GDM1 (cell line): ENCODE measurements at places on chromosomes 16 and 17.

DNA sequence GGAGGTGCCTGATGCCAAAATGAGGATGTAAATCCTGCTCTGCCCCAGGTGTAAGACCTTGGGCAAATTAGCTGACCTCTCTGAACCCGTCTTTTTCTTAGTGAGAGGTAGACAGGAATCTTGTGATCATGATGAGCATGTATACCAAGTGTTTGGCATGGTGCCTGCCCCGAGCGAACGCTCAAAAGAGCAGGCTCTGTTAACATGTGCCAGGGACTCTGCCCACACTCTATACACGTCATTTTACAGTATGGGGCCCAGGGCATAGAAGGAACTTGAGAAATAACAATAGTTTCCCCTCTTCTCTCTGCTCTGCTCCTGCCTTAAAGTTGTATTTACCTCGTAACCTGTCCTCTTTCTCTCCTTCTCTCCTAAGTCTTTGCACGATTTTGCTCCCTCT lies 9.3 kb upstream of the MAF start:
- DNase-seq, result no peak

- no peak for DNase-seq
Measured at GRCh38 chr16:53752560-53752959, 48.6 kb downstream of the FTO start.

GRCh38 chr17:49971848-49972485 lies 3.0 kb downstream of the DLX4 start:
- no peak for DNase-seq

GRCh38 chr16:87463722-87464690 lies 28.8 kb downstream of the ZCCHC14 start:
- DNase-seq, result no peak

DNA sequence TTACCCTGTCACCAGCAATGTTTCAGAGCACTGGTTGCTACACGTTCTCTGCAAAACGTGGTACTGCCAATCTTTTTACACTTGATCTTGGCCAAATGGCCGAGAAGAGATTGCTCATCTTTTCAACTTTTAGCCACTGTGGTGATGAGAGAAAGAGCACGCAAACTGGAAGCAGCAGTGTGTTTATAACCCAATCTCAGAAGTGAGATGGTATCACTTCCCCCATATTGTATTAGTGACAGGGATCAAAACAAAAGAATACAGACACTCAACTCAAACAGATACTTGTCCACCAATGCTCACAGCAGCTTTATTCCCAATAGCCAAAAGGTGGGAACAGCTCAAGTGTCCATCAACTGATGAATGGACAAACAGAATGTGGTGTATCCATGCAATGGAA lies 72.1 kb upstream of the FA2H start:
- DNase-seq, result no peak

- no peak for DNase-seq
Measured at GRCh38 chr17:78528541-78528940, 48.7 kb downstream of the DNAH17 start.

DNA sequence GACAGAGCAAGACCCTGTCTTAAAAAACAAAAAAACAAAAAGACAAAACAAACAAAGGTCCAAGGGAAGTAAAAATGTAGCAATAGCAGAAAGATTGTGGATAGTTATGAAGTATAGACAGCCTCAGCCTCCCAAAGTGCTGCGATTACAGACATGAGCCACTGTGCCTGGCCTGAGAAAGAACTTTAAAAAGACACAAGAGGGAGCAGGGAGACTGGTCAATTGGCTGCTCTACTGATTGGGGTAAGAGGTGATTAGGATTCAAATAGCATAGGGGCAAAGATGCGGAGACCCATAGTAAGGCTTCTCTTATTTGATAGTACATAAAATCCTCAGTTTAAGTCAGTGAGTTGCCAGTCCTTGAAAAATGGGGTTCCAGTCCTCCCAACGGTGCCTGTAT lies 518.2 kb upstream of the GOT2 start:
- DNase-seq, result no peak

DNA sequence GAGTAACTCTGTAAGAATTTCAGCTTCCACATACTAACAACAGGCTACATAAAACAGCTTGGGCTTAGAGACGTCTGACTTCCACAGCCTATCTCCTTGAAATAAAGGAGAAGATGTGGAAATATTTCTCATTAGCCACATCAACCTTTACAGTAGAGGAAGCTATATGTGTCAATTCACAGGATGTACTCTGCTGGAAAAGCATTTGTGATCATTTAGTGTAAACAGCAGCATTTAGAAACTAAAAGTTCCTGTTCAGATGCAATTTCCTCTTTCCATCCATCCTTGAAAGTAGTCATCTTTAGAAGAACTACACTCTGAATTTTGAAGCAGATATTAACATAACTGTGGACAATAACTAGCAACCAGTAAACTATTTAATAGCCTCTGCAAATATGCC lies 46.2 kb downstream of the XPO6 start:
- no peak for DNase-seq

DNA sequence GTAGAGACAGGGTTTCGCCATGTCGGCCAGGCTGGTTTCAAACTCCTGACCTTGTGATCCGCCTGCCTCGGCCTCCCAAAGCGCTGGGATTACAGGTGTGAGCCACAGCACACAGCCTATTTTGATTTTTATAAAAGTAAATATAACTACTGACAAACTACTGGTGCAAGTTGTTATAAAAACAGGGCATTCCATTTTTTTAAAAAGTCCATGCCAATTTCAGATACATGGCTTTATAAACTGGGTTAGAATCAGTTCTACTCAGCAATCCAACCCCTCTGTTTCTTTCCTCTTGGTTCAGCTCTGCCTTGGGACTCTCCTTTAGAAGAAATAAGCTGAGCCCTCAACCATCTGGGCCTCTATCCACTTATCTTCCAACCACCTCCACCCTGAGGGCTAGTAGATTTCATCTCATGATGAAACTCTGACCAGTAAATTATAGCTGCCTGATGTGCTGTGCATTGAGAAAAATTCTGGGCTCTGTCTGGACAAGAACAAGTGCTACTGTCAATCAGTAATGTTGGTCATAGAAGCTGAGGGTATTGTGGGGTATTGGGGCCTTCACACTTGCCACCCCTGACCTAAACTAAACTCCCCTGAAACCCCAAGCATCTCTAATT lies 10.2 kb downstream of the RANBP10 start:
- no peak for DNase-seq

- DNase-seq, result no peak
Measured at GRCh38 chr16:81817789-81818567, 38.9 kb downstream of the PLCG2 start.

DNA sequence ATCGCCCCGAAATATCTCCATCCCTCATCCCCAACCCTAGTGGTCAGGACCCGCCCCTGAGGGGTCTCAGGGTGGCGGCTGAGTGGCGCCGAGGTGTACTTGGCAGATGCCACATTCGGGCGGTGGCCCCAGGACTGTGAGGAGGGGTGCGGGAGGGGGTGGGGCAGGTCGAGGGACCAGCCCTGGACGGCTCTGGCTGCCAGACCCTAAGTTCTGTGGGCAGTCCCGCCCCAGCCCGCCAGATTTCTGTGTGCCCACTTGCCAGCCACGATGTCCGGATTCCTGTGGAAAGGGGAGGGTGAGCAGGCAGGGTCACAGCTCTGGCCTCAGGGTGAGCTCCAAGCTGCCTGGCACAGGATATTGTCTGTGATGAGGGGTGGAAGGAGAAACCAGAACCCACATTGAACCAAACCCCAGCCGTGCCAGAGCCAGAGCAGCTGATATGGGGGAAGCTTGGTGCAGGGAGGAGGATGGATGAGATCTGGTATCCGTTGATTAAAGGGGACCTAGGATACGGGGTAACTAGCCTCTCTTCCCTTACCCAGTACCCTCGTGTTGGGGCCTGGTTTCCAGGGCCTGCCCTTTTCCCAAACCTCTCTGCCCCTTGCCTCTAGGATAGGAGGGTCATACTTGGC lies 1.1 kb upstream of the CHAD start:
- no peak for DNase-seq

DNA sequence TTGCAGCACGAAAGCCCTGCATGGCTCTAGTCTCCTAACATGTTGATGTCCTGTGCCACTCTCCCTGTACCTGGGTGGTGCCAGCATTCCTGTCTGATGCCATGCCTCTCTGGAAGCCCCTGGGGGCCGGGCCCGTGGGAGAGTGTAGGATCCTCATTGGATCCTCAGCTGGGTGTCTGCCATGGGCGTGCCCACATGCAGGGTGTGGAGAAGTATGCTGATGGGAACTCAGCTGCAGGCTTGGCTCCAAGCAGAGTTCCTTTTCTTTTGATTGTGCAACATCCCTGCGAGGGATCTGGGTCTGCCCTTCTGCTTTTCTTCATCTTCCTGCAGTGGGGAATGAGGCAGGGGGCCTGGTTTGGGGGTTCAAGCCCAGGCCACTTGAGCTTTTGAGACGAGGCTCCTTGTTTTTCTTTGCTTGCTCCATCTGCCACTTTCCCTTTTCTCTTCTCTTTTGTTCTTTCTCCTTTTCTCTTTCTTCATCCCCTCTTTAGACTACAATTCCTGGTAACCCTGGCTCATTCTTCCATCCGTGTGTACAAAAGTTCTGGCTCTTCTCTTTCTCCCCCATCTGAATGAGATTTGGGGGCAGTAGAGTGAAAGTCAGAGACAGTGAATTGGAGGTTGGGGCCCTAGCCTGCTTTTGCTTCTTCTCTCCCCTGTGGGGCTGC lies 32.9 kb downstream of the KSR1 start:
- DNase-seq, result peak; percentile 42

DNA sequence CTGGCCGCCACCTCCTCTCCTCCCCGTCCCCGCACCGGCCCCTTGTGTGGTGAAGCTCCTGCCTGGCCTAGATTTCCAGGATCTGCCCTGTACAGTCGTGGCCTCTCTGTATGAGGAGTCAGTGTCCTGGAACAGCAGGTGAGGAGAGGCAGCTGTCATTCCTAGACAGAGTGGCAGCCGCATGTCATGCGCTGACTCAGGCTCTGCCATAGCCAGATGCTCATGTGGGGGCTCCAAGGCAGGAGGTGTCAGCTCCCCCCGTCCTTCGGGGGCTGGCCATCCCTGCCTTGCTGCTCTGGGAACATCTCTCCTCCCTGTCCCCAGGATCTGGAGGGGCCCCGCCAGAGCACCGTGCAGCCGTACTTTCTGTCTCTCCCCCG lies 60.4 kb downstream of the BAIAP2 start:
- DNase-seq, result no peak

GRCh38 chr17:81025065-81025740 lies 9.7 kb upstream of the BAIAP2 start:
- DNase-seq, result no peak

- no peak for DNase-seq
Measured at GRCh38 chr17:13589658-13590057, 12.1 kb downstream of the HS3ST3A1 start.

GRCh38 chr17:77915594-77916021 lies 42.9 kb upstream of the TNRC6C start:
- no peak for DNase-seq

- DNase-seq, result no peak
Measured at GRCh38 chr16:76800196-76800595, 390.8 kb upstream of the MON1B start.

GRCh38 chr16:726438-727290 lies at the start of the genes CCDC78 and HAGHL:
CCDC78 (minus strand) TSS chr16:726443; CDS start chr16:726367, 76 bp downstream.
HAGHL (plus strand) TSS chr16:727106; CDS start chr16:727510, 404 bp downstream.
- no peak for DNase-seq

DNA sequence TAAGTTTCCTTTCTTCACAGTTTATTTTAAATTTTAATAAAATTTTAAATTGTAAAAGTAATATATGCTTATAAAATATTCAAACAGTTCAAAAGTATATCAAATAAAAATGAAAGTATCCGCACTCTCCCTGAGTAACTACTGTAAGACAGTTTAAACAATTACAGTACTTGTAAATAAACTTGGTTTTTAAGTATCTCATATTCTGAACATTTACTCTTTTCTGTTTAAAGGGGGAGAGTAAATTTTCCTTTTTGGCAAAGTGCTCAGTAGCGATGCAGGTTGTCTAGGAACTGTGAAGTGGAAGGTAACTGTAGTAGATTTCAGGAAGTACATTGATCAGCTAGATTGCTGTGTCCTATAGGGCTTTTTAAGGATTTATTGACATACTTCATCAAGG lies 28.8 kb downstream of the AATF start:
- no peak for DNase-seq

GRCh38 chr17:72075995-72076677 lies 44.7 kb upstream of the SOX9 start:
- no peak for DNase-seq

DNA sequence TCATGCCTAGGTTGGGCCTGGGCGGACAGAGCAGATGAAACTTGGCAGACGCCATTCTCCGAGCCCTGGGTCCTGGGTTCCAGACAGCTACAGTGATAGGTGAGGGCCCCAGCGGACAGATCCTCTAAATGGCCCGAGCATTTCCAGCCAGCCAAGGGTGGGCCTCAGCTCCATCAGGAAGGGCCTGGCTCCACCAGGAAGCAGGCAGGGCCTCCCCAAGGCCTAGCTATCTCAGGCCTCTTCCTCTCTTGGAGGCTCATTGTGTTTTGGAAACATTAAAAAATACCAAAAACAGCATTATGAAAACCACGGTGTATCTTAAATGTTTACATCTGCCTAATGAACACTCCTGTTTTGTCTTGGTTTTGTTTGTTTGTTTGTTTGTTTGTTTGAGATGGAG lies 38.2 kb upstream of the SBK1 start:
- DNase-seq, result no peak

DNA sequence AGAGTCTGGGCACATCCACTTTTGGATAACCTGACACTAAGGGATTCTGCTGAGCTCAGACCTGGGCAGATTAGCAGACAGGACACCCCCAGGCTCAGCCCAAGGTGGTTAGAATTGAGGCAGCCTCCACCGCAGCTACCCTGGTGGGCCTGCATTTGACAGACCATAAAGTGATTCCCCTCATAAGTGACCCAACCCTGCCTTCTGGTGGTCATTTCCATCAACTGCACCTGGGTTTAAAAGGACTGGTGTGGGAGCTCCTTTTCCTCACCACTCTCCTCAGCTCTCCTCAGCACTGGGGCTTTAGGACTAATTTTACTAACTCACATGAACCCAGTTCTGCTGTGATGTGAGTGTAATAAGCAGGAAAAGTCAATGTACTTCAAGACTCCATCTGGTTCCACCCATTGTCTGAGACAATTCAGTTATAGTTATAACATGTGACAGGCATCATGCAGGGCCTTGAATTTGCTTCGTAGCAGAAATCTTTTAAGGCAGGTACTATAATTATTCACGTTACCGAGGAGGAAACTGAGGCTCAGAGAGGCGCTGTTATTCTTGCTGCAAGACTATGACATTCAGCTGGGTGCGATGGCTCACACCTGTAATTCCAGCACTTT lies 42.5 kb downstream of the MYH3 start:
- peak; percentile 17 for DNase-seq

DNA sequence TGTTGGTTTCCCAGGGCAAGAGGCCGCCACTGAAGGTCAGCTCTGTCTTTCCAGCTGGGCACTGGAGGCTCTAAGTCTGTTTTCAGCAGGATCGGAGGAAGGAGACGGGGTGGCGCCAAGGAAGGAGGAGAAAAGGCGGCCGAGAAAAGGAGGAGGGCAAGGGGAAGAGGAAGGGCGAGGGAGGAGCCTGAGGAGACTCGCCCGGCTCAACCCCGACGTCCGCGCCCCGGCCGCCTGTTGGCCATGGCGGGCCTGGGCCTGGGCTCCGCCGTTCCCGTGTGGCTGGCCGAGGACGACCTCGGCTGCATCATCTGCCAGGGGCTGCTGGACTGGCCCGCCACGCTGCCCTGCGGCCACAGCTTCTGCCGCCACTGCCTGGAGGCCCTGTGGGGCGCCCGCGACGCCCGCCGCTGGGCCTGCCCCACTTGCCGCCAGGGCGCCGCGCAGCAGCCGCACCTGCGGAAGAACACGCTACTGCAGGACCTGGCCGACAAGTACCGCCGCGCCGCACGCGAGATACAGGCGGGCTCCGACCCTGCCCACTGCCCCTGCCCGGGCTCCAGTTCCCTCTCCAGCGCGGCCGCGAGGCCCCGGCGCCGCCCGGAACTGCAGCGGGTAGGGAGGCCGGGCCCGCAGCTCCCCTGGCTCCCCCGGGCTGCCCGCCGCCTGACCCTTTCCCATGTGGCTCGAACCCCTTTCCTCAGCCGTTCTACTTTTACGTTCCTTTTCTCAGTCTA lies at the start of gene RNF135:
Gene RNF135 (plus strand): TSS at position 209 of the 737 bp plus-strand sequence. CDS start 35 bp downstream, at position 244.
- DNase-seq, result peak; percentile 80
